HL-60 (cell line): ENCODE measurements at places on chromosomes 12 and 14.
A peak's percentile ranks its signal among the peaks of the same experiment; 100 is the strongest.

- DNase-seq, result no peak
These were observed 13.2 kb downstream of the KCNH5 start for GRCh38 chr14:63032076-63032475.

GRCh38 chr12:132513070-132513398 lies 23.1 kb downstream of the FBRSL1 start:
- DNase-seq, result no peak

DNA sequence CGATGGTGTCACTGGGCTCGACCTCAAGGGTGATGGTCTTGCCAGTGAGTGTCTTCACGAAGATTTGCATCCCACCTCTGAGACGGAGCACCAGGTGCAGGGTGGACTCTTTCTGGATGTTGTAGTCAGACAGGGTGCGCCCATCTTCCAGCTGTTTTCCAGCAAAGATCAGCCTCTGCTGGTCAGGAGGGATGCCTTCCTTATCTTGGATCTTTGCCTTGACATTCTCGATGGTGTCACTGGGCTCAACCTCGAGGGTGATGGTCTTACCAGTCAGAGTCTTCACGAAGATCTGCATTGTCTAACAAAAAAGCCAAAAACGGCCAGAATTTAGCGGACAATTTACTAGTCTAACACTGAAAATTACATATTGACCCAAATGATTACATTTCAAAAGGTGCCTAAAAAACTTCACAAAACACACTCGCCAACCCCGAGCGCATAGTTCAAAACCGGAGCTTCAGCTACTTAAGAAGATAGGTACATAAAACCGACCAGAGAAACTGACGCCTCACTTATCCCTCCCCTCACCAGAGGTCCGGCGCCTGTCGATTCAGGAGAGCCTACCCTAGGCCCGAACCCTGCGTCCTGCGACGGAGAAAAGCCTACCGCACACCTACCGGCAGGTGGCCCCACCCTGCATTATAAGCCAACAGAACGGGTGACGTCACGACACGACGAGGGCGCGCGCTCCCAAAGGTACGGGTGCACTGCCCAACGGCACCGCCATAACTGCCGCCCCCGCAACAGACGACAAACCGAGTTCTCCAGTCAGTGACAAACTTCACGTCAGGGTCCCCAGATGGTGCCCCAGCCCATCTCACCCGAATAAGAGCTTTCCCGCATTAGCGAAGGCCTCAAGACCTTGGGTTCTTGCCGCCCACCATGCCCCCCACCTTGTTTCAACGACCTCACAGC lies 717 bp downstream of the UBC start:
- DNase-seq, result peak; percentile 82

GRCh38 chr12:104643093-104643818 lies 186.5 kb downstream of the CHST11 start:
- no peak for DNase-seq

DNA sequence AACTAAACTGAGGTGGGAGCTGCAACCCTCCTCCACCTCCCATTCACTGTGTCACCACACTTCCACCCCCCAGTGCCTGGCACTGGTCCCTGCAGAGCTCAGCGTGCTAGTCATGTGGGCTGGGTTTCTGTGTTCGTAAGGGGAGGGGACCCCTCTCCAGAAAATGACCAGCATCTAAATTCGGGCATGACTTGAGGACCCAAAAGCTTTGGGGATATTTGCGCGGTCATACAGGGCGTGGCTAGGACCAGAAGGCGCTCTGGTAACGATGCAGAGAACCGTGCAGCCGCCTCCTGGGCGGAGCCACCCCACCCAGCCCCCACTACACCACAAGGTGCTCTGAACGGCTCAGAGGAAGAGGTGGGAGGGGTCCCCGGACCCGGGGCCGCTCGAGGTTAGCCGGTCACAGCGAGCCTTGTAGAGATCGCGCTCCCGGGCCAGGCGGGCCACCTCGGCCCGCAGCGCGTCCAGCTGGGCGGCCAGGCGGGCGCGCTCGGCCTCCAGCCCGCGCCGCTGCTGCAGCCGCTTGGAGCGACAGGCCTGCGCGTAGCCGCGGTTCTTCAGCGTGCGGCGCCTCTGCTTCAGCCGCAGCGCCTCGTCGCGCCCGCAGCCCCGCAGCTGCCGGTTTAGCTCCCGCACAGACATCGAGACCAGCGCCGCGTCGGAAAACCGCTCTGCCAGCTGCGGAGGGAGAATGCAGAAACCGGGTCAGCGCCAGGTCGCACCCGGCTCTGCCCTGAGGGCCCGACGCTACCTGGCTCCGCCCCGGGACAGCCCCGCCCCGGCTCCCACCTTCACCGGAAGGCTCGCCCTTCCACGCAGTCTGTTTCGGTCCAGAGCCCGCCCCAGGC lies 9.8 kb downstream of the CPNE6 start:
- DNase-seq, result no peak

GRCh38 chr12:84998341-84998740 lies 37.7 kb downstream of the TSPAN19 start:
- DNase-seq, result no peak

GRCh38 chr12:74816398-74817175 lies 279.0 kb downstream of the ATXN7L3B start:
- no peak for DNase-seq

- DNase-seq, result peak; percentile 54
These were observed 3.5 kb upstream of the TSPAN9 start for GRCh38 chr12:3073438-3074250.

DNA sequence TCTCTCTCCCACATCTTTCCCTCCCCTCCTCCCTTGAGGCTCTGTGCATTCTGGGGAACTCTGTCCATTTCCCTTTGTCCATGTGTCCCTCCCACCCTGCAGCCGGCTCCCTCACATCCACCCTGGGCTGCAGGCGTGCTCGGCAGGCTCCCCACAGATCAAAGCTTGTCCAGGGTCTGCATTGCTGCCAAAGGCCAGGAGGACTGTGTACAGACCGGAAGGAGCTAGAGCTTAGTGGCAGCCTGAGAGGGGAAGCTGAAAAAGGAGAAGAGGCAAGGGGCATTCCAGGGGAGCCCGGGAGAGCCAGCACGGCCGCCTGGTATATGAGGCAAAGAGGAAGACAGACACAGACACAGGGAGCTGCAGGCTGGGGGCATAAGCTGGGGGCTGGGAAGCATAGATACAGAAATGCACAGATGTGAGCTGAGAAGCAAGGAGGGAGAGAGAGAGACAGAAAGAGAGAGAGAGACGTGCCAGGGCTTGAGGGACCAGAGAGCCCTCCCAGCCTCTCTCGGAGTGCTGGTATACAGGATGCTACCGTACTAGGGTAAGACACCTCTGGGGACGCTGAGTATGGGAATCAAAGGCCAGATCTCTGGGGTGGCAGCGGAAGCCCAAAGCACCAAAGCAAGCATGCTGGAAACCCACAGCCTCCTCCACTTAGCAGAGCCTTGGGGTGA lies 3.3 kb downstream of the CD4 start:
- peak; percentile 64 for DNase-seq

- DNase-seq, result no peak
These were observed 10.2 kb upstream of the KRT5 start for GRCh38 chr12:52530366-52530765.

DNA sequence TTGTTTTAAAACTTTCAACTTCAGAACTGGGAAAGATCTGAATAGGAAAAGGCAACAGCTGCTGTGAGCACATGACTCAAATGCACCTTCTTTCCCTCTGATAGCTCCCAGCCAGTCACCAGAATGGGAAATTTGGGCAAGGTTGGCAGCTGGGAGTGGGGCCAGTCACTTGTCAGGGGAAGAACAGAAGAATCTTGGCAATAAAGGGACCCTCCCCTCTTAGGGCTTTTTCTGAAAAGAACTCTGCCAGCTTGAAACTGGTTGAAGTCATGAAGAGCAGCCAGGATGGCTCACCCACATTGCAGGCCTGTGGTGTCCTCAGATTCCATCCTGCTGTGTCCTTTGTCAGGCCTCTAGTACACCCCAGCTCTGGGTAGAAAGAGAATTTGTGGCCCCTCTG lies 10.3 kb upstream of the RIC8B start:
- DNase-seq, result no peak

DNA sequence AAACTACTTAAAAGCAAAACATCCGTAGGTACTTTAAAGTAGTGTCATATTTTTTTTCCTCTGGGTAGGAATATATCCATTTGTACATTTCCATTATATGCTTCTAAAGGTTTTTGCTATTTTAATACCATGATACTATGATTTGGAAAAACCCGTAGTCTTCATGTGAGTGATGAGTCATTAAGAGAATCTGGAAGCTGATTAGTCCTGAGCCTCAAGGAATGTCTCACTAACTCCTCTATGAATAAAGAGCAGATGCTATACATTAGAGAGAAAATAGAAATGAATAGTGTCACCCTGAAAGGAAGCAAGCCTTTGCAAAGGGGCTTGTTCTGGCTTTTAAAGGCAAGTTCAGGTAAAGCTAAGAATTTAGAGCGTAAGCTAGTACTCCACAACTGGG lies 432.1 kb downstream of the CCDC91 start:
- no peak for DNase-seq

DNA sequence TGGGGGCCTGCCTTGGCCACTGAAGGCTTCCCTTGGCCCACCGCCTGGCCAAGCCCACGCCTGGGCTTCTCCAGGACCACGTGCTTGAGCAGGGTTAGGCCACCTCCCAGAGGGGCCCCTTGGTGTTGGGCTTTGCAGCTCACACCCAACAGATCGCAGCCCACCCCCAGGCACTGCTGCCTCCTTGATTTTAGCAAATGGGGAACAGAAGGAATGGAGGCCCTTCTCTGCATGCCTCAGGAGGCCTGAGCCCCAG lies 23.3 kb downstream of the RAB35 start:
- no peak for DNase-seq

- peak; percentile 98 for DNase-seq
These were observed 136.3 kb downstream of the SCARB1 start for GRCh38 chr12:124727264-124727800.

- DNase-seq, result no peak
These were observed 63.0 kb upstream of the VRK1 start for GRCh38 chr14:96734076-96734622.
